ENCODE measurements at places on chromosomes 6 and 20.

DNA sequence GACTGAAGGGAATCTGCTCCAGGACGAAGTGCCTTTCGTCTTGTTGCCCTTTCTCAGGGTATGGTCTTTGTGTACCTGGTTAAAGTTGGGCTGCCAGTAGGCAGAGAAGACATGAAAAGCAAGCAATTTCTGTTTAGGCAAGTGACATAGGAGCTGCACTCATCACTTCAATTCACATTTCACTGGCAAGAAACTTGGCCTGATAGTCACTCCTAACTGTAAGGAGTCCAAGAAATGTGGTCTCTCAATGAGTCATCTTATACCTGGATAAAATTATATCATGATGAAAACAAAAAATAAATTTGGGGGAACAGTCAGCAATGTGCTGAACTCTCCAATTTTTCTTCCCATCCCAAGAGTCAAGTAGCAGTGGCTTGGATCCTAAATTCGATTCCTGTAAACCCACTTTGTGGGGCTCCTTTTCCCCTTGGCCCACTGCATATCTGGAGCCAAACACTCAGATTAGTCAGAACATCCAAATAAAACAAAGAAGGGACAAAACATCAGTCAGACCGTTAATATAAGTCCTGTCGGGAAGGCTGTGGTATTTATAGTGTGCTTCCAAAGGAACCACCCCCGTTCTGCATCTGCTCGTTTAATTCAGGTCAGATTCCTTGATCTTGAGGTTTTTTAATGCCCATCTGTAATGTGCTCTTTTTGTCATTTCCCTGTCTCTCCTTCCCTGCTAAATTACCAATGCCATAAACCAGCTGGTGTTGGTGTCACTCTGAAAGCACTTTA, 5.0 kb upstream of the GABRR1 start:
- no peak for DNase-seq

- DNase-seq, result no peak
These were observed 2.3 kb upstream of the HLA-DMA start for GRCh38 chr6:32954986-32955802.

DNA sequence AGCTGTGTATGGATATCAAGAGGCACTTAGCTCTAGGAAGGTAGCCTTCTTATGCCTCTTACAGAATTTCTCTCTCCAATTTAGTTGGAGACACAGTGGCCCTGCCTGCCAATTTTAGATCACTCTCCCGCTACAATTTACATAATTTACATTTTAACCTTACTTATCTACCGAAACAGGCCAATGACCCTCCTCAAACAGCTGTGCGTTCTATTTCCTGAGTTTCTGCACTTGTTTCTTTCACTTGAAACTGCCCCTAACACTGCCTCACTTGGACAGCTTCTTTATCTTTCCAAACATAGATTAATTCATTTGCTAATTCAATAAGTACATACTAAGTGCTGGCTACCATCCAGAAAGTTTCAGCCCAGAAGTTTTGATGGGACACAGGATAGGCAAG, 52.9 kb upstream of the HDDC2 start:
- DNase-seq, result no peak

GRCh38 chr6:22248513-22249308, 48.1 kb downstream of the PRL start:
- DNase-seq, result no peak

DNA sequence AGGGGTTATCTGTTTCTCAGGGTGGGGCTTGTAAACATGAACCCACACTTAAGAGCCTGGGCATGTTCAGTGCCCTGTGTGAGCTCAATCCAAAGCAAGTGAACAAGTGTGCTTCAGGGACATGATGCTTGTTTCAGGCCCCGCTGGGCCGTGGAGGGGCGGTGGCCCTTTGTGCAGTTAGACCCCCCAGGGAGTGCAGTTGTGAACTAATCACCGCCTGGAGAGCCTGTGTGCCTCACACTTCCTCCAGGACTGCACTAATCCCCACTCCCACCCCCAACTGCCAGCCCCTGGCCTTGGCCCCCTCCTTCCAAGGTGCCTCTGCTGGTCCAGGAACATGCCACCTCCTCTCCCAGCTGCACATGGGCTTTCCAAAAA, 58.1 kb downstream of the RREB1 start:
- DNase-seq, result no peak

- no peak for DNase-seq
These were observed 706 bp upstream of the TUBB2B start for GRCh38 chr6:3228046-3228671.

DNA sequence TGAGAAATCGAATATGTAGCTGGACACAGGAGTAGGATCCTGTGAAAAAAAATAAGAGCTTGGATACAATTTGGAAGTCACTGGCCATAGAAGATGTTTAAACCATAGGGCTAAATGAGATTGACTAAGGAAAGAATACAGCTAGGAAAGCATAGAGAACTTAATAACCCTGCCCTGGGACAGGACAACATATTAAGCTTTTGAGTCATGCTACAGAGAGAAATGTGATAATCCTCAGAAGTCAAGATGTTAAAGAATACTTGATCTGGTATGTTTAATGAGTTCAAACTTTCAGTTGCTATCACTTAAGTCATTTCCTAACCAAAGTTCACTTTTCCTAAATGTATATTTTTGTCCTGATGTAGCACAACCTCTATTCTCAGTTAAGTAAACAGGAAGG, 154.6 kb upstream of the TSHZ2 start:
- no peak for DNase-seq

DNA sequence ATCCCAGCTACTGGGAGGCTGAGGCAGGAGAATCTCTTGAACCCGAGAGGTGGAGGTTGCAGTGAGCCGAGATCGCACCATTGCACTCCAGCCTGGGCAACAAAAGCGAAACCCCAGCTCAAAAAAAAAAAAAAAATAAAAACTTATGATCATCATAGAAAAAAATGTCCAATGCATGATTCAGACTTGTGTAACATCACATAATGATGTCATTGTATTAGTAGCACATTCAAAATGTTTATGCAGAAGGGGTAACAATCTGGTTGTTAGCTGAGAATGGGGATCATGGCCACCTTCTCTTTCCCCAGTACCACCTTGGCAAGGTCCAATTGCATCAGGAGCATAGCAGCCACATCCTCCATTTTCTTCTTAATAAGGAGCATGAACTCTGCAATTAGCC, 137.6 kb upstream of the MARCKS start:
- DNase-seq, result no peak

DNA sequence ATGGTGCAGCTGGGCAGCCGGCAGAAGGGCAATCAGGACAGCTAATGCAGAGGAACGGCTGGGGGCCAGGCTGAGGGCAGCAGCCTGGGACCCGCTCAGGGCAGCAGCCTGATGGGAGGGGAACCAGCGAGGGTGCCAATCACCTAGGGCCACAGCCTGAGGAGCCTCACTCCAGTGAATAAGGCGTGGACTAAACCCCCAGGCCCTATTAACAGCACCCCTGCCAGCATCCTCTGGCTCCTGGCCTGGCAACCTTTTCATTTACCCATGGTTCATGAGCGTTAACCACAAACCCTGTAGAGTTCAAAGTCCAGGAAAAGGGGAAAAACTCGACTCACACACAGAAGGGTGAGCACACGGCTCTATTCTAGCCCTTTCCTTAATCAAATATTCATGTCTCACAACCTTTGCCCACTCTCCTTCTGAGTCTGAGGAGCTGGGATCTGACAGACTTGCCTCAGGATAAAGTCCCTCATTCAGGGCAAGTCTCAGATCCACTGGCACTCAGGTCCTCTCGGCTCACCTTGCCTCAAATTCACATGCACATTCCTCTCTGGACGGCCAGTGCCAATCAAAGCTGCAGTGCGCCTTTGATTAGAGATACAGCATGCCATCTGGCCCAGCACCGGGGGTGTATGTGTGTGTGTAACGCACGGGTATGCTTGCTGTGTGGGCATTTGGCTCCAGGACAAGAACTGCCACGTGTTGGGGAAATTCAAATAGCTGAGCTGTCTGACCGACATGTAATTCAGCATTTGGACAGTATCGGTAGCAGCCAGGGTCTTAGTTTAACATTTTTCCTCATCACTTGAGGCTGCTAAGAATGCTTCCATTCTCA, 86.9 kb upstream of the TRAF3IP2 start:
- DNase-seq, result peak; percentile 22

GRCh38 chr6:42366011-42366705, 85.6 kb downstream of the TRERF1 start:
- no peak for DNase-seq

DNA sequence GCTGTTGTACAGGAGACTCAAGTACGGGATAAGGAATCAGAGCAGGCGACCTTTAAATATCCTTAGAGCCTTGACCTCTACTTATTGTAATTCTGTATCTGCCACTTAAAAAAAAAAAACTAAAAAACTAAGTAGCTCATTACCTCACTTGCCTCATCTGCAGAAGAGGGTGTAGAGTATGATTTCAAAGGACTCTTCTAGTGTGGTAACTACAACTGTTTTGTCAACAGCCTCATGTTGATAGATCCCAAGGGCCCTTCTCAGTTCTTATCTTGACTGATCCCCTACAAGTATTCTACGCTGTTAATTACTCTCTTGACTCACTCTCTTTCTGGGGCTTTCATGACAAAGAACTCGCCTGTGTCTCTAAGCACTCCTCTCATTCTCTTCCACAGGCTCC, 16.7 kb upstream of the PDYN start:
- no peak for DNase-seq

DNA sequence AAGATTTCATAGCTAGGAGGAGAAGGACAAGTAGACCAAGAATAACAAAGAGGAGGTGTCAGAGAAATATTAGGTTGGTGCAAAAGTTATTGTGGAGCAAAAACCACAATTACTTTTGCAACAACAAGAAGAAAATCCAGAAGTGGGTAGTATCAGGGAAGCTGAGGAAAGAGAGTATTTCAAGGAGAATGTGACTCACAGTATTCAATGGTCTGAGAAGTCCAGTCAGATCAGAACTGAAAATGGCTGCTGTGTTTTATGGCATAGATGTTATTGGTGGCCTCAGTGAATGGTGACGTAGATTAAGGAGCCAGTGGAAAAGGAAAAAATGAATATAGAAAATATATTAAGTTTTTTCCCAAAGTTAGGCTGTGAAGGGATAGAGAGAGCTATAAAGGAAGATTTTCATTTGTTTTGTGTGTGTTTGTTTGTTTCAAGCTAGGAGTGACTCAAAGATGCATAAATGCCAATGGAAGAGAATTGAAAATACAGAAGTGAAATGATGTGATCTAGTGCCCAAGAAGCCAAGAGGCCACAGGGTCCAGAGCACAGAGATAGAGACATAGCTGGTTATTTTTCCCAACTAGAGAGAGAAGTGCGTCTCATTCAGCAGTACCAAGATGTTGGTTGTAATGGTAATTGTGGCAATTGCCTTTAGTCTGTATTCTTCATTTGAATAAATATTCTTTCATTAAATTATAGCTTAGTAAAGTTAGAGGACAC, 112.8 kb downstream of the ADTRP start:
- DNase-seq, result no peak

DNA sequence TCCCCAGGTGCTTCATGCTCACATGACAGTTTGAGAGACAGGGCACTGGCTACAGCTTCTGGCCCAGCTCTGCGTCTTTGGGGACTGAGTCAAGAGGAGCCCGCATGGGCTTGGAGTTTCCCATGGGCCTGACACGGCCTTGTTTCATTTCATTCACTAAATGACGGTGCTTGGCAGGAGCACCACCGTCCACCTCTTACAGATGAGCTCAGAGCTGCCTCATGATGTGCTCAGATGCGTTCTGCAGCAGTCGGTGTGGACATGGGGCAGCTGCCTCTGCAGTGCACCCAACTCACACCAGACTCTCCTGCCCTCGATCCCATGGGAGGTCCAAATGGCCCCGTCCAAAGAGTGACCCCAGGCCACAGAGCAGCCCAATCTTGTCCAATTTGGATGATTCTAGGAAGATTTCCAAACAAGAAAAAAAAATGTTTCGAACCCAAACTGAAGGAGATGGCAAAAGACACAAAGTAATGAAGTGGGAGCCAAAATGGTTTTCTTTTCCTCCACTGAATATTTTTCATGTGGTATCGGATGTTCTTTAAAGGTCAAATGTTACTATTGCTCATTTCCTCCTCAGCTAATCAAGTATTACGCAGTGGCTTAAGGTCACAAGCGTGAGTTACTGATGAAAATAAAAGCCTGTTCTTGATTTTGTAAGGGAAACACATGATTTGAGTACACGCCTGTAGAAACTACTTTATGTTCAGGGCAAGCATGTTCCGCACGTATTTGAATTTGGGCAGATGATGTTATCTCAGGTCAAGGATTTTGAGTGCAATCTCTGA, 524.2 kb downstream of the CDH26 start:
- no peak for DNase-seq

GRCh38 chr6:136169394-136170148, 80.5 kb downstream of the MTFR2 start:
- no peak for DNase-seq

Measured in CD8-positive, alpha-beta T cell (primary cell).